ENCODE measurements at places on chromosomes 2 and 18.

DNA sequence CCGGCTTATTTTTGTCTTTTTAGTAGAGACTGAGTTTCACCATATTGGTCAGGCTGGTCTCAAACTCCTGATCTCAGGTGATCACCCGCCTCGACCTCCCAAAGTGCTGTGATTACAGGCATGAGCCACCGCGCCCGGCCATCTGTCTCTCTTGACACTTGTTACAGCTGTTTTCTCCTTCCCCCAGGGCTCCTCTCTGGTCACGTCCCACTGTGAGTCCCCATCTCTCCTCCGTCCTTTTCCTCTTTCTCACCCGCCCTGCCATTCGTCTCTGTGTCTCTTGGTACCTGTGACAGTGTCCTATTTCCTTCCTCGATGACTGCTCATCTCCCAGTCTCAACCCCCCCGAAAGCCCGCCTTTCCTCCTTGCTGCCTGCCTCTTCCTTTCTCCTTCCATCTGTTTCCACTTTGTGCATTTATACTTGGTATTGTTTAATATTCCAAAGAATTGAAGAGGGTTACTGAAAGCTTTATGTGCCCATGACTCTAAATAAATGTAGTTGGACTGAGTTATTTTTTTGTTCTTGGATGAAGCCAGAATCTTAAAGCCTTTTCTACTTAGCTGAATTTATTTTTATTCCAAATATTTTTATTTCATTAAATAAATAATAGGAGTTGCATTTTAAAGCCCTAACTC is 241.5 kb downstream of the SH3RF3 start:
- no peak for DNase-seq

GRCh38 chr2:74188018-74188601 is 9.4 kb upstream of the MOB1A start:
- DNase-seq: no peak

DNA sequence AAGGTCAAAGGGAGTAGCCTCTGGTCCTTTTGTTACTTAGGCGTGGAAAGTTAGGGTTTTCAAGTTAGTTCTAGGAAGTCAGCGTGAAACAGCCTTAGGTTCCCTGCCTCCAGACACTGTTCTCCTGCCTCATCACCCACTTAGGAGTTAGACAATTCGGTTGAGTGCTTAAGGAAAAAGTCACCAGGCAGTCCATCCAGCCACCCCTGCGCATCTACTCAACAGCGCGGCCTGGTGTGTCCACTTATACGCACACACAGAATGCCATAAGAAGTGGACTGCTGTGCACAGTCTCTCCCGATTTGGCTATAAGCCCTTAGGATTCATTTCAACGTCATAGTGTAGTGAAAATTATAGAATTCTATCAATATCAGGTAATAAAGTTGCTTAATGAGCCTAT is 470.8 kb upstream of the TNP1 start:
- no peak for DNase-seq

GRCh38 chr2:30249354-30249753 is 18.0 kb downstream of the LBH start:
- no peak for DNase-seq
